ENCODE measurements at places on chromosomes 2 and 18. TPM values are rescaled to one million over a fixed set of nuclear protein-coding genes. Genes with fewer than 3 reads are reported as not detected.

Gene UPP2
- not detected for total RNA-seq

Gene PSMG2
- total RNA-seq = 66.7 TPM

Gene SAP130
- total RNA-seq = 14.0 TPM

Gene FBXO48
- 0.60 TPM for total RNA-seq

Gene ARHGEF4
- 7.8 TPM for total RNA-seq
